AG04449 (cell line): ENCODE measurements at places on chromosomes 4 and X.

GRCh38 chrX:2385224-2385623 is 115.6 kb downstream of the DHRSX start:
- peak; percentile 46 for DNase-seq

- DNase-seq: no peak
Measured at GRCh38 chr4:120864969-120865368, 57.6 kb downstream of the PRDM5 start.

GRCh38 chrX:38864165-38864564 is 62.9 kb downstream of the MID1IP1 start:
- DNase-seq: no peak

DNA sequence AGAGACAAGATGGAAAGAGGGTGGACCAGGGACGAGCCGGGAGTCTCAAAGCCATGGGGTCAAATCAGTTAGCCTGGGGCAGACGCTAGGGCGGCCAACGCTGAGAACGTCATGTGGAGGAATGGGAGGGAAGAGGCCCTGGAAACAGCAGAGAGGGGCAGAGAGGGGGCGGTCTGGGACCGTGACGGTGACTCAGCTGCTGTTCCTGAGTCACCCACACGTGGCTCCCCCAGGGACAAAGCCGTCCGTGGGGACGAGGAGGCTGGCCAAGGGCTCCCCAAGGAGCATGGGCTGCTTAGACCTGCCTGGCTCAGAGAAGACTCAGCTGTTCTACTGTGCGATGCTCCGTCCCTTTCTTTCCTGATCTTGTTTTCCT is 108.4 kb upstream of the LRPAP1 start:
- no peak for DNase-seq

DNA sequence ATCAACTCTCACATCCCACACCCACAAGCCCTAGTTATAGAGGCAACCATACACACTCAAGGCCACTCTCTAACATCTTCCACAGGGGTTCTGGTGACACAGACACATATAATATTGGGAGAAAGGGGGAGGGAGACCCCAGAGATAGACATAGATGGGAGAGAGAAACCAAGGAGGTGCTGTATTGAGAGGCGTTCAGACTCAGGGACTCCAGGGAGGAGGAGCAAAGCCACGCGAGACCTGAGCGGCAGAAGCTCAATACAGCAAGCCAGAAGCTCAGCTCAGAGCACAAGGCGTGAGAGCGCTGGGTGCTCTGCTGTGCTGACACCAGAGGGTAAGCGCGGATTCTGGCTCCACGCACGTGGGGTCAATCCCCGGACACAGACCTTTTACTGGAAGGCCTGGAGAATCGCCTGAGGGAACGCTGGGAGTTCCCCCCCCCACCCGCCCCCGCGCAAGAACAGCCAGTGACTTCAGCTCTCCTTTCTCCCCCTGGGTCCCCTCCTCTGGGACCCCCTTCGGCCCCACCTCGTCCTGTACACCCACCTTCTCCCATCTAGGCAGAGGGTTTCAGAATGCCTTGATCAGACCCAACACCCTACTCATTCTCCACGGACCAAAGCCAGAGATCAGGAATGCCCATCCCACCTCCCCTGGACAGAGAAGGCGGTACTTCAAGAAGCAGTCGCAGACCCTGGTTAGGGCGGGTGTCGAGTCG is 8.7 kb downstream of the MSX1 start:
- DNase-seq: no peak

DNA sequence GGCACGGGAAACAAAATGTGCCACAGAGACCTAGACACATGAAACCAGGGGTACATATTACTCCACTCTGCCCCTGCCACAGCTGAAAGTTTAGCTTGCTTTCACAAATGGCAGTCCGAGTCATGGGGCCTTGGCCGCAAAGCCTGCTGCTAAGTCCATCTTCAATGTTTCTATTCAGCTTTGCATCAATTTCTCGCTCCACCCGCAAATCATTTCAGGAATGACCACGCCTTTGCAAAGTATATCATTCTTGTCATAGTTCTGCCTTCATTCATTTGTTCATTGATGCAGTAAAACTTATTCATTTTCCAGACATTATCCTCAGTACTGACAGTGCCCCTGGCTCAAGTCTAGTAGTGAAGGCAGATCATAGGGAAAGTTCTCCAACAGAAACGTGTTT is 9.5 kb downstream of the PLAC8 start:
- DNase-seq: no peak

GRCh38 chr4:141711211-141711610 is 74.8 kb downstream of the IL15 start:
- DNase-seq: no peak

GRCh38 chr4:32624943-32625603 is 1904.9 kb downstream of the PCDH7 start:
- no peak for DNase-seq

DNA sequence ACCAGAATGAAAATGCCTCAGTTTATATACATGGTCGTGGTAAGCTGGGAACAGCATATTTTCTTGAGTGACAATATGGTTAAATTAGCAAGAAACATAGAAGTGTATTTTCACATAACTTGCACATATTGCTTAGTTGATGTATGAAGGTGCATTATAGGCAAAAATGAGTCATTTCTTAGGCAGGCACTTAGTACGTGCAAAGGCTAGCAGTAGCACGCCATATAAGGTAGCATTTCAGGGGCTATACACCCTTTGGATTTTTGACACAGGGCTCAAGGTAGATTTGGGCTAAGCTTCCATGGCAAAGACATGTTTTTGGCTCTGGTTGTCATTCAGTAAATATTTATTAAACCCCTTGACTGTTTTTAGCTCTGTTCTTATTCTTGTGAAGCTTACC is 33.1 kb downstream of the PCDH7 start:
- no peak for DNase-seq

DNA sequence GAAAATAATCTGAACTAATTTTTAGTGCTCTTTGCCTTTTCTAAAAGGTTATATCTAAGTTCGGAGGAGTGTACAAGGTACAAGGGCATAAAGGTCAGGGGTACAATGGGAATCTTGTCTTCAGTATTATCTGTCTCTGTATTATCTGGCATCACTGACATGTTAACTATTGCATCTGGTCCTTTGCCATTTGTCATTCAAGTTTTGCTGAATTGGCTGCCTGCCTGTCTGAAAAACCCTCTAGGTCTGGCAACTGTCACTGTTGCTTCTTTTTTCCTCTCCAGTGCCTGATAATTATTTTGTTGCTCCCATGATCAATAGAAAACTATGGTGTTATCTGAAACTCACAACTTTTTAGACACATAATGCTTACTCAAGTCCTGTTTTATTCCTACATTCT is 112.5 kb upstream of the STK26 start:
- no peak for DNase-seq

- DNase-seq: no peak
Measured at GRCh38 chr4:54077812-54078211, 13.4 kb upstream of the CHIC2 start.

DNA sequence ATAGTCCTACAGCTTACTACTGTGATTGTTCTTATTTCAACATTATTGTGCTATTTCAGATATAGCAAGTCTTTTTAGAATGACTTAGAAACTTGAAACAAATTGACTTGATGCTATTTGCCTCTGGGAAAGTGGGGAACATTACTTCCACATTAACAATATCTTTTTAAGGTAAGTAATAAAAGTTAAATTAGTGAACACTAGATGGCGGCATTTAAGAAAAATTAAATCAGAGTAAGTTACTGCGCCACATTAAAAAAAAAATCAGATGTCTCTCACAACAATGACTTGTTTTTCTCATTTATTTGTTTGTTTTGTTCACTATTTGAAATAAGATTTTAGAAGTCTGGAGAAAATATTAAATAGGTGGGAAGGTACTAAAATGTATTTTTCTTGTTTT is 1026.9 kb upstream of the SLIT2 start:
- DNase-seq: no peak

DNA sequence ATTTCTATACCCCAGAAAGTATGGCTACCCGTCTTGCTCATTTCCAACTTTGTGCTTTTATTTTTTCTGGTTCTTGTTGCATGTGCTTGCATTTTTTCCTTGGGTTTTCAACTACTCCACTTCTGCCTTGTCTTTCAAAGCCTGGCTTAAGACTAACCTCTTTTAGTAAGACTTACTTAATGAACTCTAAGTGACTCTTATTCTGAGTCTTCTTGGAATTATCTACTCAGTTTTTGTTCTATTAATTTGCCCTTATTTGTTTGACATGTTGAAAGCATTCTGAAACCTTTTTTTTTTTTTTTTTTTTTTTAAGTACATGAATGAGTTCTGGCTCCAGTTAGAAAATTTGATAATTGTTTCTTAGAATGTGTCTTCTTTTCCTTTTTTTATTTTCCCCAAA is 74.8 kb downstream of the SLIT2 start:
- no peak for DNase-seq

DNA sequence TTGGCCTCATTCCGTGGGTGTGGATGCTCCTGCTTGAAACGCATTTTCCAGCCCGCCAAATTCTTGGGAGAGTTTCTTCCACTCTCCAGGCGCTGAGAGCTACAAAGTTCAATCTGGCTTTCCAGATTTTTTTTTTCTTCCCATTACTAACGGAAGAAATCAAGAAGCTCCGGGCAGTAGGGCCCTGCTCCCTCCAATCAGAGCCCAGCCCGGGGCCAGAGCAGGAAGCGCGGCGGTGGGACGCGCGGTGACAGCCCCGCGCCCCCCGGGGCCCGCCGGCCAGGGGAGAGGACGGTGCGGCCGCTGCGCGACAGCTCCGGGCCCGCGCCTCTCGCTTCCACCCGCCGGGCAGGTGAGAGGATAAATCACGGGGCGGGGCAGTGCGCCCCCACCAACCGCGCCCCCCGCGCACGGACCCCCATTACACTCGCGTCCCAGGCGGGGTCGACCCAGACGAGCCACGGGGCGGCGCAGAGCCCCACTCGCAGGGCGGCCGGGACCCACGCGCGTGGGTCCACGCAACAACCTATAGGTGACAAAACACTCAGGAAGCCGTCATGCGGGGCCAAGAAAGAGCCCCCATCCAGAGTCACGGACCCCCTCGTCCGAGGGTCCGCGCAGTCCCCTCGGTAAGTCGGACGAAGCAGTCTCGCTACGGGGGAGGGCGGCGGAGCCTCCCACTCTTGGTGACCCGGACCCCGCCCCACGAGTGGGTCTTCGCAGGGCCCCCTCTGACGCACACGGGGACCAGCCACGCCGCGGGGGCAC is 868 bp downstream of the AFAP1 start:
- no peak for DNase-seq

GRCh38 chrX:12961196-12961718 is 13.7 kb upstream of the TMSB4X start:
- DNase-seq: no peak

- no peak for DNase-seq
Measured at GRCh38 chr4:1379351-1379781, 26.9 kb downstream of the NKX1-1 start.

GRCh38 chr4:2175990-2176698 is 65.8 kb downstream of the HAUS3 start:
- DNase-seq: no peak
